ENCODE measurements at places on chromosomes 2 and 18.

GRCh38 chr2:199160081-199160480 lies 297.7 kb downstream of the SATB2 start:
- no peaks in the 10 kb centered on the region for H3K36me3 ChIP-seq
- H3K4me3 ChIP-seq = no peak overlapping the region
- no peaks in the 10 kb centered on the region for H3K27me3 ChIP-seq
- no peak overlapping the region for H3K27ac ChIP-seq
- no peak for DNase-seq

DNA sequence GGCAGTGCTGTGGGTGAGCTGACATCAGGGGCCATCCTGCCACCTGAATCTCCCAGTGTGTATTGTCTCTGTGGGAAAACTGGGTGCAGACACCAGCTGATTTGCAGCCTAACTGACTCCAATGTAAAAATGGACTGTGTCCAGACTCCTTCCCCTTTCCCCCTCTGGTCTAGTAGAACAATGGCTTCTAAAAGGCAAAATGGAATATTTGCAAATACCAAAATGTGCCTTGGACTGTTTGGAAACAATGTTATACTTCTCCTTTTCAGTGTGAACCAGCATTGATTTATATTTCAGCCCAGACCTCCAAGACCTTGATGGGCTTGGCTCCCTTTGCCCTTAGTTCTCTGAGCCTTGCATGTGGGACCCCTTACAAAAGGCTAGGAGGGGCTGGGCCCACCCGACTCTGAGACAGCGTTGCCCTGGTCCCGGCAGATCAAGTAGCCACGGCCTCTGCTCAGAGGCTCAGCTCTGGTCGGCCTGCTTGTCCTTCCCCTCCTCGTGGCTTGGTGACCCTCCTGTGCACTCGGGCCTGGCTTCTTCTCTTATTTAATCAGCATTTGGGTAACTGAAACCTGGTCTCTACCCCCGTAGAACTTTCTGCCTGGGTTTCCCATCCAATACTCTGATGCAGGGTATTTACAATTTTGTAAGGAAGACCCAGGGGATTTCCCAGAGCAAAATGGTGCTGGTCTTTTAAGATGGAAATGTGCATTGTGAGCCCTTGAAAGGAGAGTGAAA lies 18.0 kb upstream of the ACKR3 start:
- no peaks in the 10 kb centered on the region for H3K27me3 ChIP-seq
- H3K4me3 ChIP-seq = no peak overlapping the region
- H3K27ac ChIP-seq = no peak overlapping the region
- peaks cover 30% of the 10 kb centered on the region for H3K4me1 ChIP-seq

DNA sequence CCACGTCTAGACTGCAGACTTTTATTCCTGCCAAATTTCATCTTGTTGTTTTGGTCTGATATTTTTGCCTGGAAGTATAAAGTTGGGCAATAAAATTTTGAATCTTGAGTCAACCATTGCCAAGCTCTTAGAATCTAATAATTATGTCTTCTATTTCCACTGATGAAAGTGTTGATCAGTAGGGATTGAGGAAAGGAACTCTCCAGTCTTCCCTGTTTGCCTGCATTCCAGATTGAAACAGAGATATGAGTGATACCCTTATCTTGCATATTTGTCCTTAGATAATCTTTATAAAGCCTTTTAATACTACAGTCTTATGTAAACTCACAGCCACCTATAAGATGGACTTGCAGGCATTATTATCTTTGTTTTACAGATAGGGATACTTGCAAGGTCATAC lies 45.5 kb upstream of the UBE2E3 start:
- no peak overlapping the region for H3K27ac ChIP-seq
- no peaks in the 10 kb centered on the region for H3K4me1 ChIP-seq
- H3K27me3 ChIP-seq = no peaks in the 10 kb centered on the region

- no peak overlapping the region for H3K4me3 ChIP-seq
- no peaks in the 10 kb centered on the region for H3K36me3 ChIP-seq
- H3K4me1 ChIP-seq = peaks cover 24% of the 10 kb centered on the region
- H3K27ac ChIP-seq = no peak overlapping the region
Observed at GRCh38 chr2:179059026-179059700, 9.2 kb upstream of the CCDC141 start.

DNA sequence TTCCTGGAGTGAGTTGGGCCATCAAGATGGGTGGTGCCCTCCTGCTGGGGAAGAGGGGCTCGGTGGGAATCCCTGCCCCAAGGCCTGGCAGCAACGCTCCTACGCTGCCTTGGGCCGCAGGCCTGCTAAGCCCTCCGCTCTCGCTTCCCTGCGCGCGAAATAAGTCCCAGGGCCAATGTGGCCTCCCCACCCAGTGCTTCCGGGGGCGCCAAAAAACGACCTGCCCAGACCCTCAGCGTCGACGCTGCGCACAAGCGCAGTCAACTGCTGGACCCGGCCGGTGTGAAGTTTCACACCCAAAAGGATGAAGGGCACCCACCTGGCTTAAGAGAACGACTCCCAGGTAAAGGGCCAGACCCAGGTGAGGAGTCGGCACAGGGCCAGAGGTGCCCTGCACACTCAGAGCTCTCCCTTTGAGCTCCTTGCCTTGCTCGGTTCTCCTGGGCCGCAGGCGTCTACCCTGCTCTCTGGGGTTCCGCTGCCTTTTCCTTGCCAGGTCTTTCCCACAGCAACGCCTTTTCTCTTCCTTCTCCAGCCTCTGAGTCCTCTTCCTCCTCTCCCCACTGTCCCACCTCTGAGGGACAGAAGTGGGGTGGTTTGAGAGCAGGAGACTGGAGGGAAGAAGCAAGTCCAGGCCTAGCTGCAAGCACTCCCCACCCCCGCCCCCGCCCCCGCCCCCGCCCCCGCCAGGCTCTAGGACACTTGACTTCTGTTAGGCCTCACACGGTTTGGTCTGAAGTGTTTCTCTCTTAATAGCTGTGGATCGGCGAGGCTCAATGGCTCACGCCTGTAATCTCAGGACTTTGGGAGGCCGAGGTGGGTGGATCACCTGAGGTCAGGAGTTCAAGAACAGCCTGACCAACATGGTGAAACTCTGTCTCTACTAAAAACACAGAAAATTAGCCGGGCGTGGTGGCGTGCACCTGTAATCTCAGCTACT lies at the start of gene DNAJC5G:
DNAJC5G (plus strand) TSS at position 223 of the 940 bp plus-strand sequence. CDS start 1,296 bp downstream, outside the sequence.
- no peak within 1 kb of the TSS for H3K4me3 ChIP-seq
- H3K27ac ChIP-seq = no peak within 1 kb of the TSS
- H3K36me3 ChIP-seq = no peaks in the 10 kb centered on the region

DNA sequence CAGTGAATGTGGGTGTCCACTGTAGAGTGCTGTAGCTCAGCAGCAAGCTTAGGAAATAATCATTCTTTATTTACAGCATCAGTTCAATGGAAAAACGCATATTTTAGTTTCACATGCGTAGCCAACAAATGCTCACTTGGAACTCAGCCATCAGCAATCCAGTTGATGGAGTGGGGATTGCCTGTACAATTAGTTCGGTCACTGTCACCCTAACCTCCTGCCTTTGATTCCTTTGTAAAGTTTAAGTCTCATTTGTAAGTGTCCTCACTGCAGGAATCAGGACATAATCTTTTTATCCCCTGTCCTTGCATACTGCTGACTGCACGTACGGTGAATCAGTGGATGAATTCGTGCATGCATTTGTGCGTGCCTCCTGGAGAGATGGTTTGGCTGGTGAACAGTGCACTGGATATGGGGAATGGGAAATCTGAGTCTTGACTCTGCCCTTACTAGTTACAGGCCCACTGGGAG lies 55.9 kb downstream of the RAB31 start:
- no peaks in the 10 kb centered on the region for H3K36me3 ChIP-seq
- no peak overlapping the region for H3K4me3 ChIP-seq
- H3K27me3 ChIP-seq = no peaks in the 10 kb centered on the region
- no peak for DNase-seq

DNA sequence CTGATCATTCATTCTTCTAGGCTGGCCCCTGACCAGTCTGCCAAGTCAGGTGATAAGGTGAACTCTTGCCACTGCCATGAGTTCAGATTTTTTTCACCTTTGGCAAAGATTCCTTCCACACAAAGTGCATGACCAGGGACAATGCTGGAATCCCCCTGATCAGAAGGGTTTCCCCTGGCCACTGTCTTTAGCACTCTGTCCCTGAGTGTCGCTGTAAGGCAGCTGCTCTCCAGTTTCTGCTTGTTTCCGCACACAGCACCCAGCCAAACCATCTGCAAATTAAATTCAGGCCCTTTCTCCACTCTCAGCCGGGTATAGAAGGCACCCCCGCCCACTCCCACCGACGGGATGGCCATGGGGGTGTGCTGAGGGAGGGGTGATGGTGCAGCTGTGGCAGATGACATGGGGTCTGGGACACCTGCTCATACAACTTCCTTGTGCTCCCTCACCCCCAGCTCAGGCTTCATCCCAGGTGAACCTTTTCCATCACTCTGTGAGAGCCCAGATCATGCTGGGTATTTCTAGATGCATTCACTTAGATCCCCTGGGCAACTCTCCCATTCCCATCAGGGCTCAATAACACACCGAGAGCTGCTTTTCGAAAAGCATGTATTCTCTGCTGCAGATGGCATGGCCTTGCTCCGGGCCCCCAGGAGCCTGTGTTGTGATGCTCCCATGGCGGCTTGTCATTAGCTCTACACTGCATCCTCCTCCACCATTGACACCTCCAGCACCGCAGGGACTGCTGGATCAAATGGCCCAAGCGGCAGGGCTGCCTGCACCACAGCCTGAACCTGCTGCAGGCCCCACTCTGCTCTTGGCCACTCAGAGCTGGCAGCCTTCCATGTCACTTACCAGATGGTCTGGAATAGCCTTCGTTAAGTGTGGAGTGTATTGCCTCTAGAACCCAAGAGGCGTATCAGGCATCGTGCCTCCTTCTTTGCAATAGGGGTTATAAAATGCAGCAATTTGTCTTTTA lies 52.3 kb upstream of the ROCK2 start:
- no peaks in the 10 kb centered on the region for H3K27me3 ChIP-seq
- H3K4me1 ChIP-seq = no peaks in the 10 kb centered on the region
- no peak overlapping the region for H3K4me3 ChIP-seq
- no peak overlapping the region for H3K27ac ChIP-seq
- no peaks in the 10 kb centered on the region for H3K36me3 ChIP-seq
- DNase-seq = no peak

GRCh38 chr2:175282300-175282699 lies 100.8 kb upstream of the ATP5MC3 start:
- H3K36me3 ChIP-seq = no peaks in the 10 kb centered on the region
- no peak overlapping the region for H3K27ac ChIP-seq
- DNase-seq = no peak
- no peaks in the 10 kb centered on the region for H3K4me1 ChIP-seq

- no peaks in the 10 kb centered on the region for H3K4me1 ChIP-seq
- H3K27me3 ChIP-seq = no peaks in the 10 kb centered on the region
- DNase-seq = peak; percentile 60
- no peak overlapping the region for H3K4me3 ChIP-seq
- no peaks in the 10 kb centered on the region for H3K36me3 ChIP-seq
Observed at GRCh38 chr2:199488772-199489400, 31.1 kb upstream of the SATB2 start.

GRCh38 chr2:241821460-241822263 lies 12.7 kb downstream of the NEU4 start:
- no peaks in the 10 kb centered on the region for H3K27me3 ChIP-seq
- H3K4me3 ChIP-seq = no peak overlapping the region
- DNase-seq = no peak
- H3K36me3 ChIP-seq = no peaks in the 10 kb centered on the region

GRCh38 chr2:9756692-9757250 lies 86.5 kb upstream of the TAF1B start:
- no peaks in the 10 kb centered on the region for H3K27me3 ChIP-seq
- no peak overlapping the region for H3K27ac ChIP-seq
- no peak for DNase-seq
- H3K4me1 ChIP-seq = peaks cover 14% of the 10 kb centered on the region
- no peak overlapping the region for H3K4me3 ChIP-seq

- H3K4me3 ChIP-seq = no peak overlapping the region
- H3K27ac ChIP-seq = no peak overlapping the region
- H3K27me3 ChIP-seq = no peaks in the 10 kb centered on the region
- no peaks in the 10 kb centered on the region for H3K4me1 ChIP-seq
- no peak for DNase-seq
Observed at GRCh38 chr2:108169982-108170625, 69.7 kb upstream of the SULT1C3 start.

DNA sequence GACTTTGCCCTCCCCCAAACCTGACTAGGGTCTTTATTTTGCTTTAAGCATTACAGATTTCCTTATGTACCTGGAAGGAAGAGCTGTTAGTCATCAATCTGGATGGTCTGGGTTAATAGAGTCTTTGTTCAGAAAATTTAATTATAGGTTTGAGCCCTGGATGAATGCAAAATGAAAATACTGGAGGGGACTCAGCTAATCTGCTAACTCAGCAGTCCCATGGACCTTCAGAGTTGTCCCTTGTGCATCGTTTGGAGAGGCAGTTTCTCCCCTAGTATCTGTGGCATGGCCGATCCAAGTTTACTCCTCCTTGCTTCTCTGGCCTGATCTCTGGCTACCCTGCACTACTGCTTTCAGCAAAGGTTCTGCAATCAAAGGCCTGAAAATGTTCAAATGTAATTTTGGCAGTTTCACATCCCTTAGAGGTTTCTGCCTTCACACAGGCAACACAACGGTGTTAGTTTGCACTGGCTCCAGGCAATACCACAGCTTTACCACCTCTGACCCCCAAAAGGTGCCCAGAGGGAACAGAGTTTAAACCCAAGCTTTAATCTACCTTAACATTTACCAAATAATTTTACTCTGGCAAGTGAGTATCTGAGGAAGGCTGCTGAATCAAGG lies 134.3 kb downstream of the THADA start:
- no peak for DNase-seq
- H3K27ac ChIP-seq = peak overlapping the region; percentile 39
- no peaks in the 10 kb centered on the region for H3K36me3 ChIP-seq
- no peaks in the 10 kb centered on the region for H3K27me3 ChIP-seq

GRCh38 chr2:120272763-120273481 lies 20.3 kb downstream of the RALB start:
- H3K4me3 ChIP-seq = no peak overlapping the region
- H3K36me3 ChIP-seq = no peaks in the 10 kb centered on the region
- DNase-seq = no peak
- no peaks in the 10 kb centered on the region for H3K4me1 ChIP-seq

- H3K4me1 ChIP-seq = no peaks in the 10 kb centered on the region
- no peak overlapping the region for H3K4me3 ChIP-seq
- no peaks in the 10 kb centered on the region for H3K27me3 ChIP-seq
- no peak for DNase-seq
Observed at GRCh38 chr2:98543214-98543613, 65.1 kb downstream of the COA5 start.

GRCh38 chr2:229980431-229981184 lies 58.3 kb downstream of the FBXO36 start:
- peaks cover 6% of the 10 kb centered on the region for H3K4me1 ChIP-seq
- no peak overlapping the region for H3K27ac ChIP-seq
- no peaks in the 10 kb centered on the region for H3K27me3 ChIP-seq
- no peak overlapping the region for H3K4me3 ChIP-seq

GRCh38 chr2:27736031-27736889 lies 35.3 kb upstream of the MRPL33 start:
- no peaks in the 10 kb centered on the region for H3K4me1 ChIP-seq
- no peak for DNase-seq
- H3K36me3 ChIP-seq = no peaks in the 10 kb centered on the region
- H3K27me3 ChIP-seq = no peaks in the 10 kb centered on the region

- DNase-seq = no peak
- H3K4me1 ChIP-seq = no peaks in the 10 kb centered on the region
- H3K4me3 ChIP-seq = no peak overlapping the region
- no peaks in the 10 kb centered on the region for H3K27me3 ChIP-seq
- no peaks in the 10 kb centered on the region for H3K36me3 ChIP-seq
- H3K27ac ChIP-seq = no peak overlapping the region
Observed at GRCh38 chr2:232456296-232457120, 555 bp downstream of the ALPI start.
